T-helper 17 cell (primary cell): ENCODE measurements at places on chromosomes 4 and X. TPM values are rescaled to one million over a fixed set of nuclear protein-coding genes. Genes with fewer than 3 reads are reported as not detected.

DNA sequence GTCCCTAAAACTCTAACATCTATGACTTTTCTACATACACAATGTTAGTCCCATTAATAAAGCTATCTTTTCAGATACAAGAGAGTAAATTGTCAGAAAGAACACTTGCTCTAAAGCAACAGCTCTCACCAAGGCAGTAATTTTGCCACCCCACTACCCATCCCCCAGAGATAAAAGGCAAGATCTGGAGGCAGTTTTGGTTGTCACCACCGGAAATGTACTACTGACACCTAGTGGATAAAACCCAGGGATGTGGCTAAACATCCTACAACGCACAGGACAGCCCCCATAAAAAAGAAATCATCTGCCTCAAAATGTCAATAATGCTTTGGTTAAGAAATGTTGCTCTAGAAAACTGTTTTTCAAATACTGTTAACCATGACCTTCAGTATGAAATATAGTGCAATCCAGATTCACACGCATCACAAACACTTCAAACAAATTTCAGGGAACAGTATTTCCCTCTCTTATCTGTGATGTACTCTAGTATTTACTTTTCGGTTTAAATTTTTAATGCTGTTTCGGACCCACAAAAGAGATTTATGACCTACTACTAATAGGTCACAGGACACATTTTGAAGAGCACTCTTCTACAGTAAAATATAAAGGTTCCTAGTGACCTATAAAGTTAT is 5.1 kb downstream of the FBXL5 start:
- DNase-seq: peak; percentile 21

- DNase-seq: no peak
These were observed 74.8 kb downstream of the IRF2 start for GRCh38 chr4:184399512-184399908.

DNA sequence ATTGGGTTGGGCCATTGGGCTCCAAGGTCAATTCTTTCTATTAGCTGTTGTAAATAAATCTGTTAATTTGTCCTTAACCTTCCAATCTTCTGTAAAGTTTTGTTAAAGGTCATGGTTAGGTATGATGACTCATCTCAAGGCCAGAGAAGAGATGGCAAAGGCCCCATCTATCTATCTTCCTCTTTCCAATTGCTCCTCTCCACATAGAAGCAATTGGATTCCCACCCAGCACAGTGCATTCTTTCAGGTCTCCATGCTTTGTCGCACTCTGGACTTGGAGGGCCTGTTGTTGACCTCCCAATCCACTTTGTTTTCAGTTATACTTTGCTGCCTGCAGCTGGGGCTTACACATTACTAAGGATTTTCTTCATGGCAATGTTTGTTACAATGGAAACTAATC is 118.5 kb downstream of the MFAP3L start:
- no peak for DNase-seq

DNA sequence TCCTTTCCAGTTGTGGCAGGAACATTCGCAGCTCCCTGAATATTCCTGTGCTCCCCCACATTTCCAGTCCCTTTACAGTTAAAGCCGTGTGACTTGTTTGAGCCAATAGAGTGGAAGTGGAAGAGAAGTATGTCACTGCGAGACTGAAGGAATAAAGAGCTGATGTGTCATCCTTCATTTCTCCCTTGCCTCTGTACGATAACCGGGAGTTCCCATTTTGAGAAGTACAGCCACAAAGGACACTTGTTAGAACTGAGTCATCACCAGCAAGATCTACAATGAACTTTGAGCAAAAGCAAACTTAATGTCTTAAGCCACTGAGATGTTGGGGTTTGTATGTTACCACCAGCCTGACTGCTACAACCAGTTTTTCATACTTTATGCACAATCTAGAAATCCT is 92.3 kb downstream of the SPRY1 start:
- DNase-seq: no peak

DNA sequence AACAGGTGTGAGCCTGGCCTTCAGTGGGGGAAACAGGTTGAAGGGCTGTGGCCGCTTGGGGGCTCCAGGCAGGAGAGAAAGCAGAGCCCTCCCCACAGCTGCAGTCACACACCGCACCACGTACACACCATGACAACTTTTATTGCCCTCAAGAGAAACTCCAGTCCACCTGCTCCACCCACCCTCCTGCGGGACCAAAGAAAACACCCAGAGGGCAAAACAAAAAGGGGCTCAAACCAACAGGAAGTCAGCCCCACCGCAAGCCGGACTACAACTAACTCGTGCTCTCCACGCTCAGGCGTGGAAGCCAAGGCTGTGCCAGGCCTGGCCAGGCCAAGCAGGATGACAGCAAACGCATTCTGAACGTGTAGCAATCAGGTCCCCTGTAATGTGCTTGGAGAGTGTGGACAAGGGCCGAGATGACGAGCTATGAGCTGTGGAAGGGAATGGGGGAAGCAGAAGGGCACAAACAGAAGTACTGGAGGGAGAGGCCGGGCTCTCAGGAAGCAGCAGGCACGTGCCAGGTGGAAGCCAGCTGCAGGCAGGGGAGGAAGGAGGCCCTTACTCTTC is 12.7 kb downstream of the SLC6A8 start:
- DNase-seq: no peak

CFAP47 gene
- not detected for total RNA-seq

DNA sequence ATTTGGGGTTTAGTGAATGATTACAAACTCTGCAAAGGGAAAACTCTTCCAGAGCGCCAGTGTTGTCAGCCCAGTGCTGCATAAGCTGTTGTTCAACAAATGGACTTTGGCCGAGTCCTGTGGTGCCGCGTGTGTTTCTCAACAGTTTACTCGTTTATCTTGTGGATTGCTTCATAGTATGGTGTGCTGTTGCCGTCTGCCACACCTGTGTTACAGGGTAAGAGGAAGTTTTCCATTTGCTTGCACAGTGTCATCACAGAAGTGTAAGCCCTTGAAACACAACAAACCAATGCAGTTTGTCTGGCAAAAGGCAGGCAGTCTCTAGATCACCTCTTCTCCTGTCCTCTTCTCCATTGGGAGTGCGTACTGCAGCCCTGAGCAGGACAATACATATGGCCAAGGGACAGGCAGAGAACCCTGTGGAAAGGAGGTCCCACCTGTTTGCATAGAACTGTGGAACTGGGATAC is 66.3 kb downstream of the DCUN1D4 start:
- DNase-seq: no peak
